Natural killer cell (primary cell): ENCODE measurements at places on chromosomes 11 and 22.

DNA sequence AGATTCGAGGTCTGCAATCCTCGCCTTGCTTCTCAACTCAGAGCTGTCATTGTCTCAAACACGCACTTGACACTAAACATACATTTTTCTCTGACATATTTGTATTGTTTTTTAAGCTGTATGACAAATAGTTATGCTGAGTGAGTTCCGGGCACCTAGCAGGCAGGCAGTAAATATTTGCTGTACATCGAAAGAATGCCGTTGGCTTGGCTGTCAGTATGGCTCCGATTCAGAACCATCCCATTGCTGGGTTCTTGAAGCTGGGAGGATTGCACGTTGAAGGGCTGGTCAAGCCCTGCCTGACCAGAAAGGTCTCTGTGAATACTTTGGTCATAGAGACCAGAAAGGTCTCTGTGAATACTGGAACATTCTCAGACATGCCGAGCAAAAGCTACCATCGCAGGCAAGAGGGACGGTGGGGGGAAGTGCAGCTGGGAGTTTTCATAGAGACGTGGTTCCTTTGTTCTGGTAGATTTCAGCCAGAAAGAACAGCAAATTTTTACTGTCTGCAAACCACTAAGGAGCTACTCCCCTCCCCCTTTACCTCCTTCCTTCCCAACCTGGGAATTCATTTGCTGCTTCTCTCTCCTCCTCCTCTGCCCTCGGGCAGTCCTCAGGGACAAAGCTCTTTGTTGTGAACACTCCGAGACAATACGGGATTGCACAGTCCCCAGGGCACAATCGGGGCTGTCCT lies 202.2 kb upstream of the SORL1-AS1 start:
- DNase-seq = no peak

DNA sequence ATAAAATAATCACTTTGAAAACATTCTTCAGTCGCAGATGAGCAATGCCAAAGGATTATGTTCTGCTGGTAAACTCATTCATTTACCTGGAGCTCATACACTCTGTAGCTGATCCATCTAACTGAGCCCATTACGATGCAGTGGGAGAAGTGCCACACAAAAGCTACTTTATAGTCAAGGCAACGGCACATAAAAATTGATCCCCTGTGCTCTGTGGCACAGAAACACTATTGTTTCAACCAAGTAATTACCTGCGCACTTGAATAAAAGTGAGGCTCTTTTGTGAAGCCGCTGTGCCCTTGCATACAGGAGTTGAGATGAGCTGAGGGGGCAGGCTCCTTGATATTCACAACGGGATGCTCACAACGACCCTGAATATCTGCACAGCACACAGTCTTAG lies 7.2 kb downstream of the DKK3 start:
- no peak for DNase-seq

DNA sequence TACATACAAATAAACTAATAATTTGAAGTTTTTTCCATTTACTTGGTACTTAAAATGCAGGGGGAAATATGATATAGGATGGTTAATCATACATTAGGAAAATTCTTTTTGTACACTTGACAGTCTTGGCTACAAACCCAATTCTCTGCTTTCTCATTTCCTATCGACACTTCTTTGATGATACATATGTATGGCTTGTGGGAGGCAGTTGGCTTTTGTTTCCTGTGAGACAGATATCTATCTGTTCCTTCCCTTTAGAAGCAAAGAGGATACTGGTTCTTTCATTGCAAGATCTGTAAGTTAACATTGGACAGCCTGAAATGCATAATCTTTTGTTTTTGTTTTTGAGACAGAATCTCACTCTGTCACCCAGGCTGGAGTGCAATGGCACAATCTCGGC lies 47.9 kb upstream of the ADORA2A start:
- no peak for DNase-seq

DNA sequence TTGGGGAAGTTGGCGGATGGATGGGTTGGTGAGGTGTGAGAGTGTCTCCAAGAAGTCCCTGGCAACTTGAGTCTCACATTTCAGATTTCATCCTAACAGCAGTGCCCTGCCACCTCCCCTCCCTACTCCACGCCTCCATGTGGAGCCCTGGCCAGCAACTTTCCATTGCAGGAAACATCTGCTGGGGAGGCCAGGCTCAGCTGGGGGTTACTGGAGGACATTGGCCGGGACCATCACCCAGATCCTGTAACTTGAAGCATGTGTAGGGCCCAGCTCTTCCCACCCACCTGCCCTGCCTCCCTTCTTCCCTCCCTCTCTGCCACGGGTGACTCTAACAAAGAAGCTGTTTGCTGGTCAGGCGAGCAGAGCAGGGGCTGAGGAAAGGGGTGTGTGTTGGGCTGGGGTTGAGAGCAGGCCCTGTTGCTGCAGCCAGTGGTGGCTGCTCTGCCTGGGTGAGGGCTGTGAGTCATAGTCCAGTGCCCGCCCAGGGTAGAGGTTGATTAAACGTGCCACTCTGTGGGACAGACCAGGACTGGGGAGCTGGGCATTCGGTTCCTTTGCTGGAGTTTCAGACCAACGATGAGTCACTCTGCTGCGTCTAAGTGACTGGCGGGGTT lies 64.0 kb downstream of the SCN3B start:
- no peak for DNase-seq

- DNase-seq = no peak
Measured at GRCh38 chr11:93870616-93871015, 20.2 kb upstream of the VSTM5 start.

GRCh38 chr11:128517451-128518230 lies 69.7 kb downstream of the ETS1 start:
- DNase-seq = peak; percentile 42

- DNase-seq = peak; percentile 6
Measured at GRCh38 chr11:45924036-45924915, 1.8 kb downstream of the LARGE2 start.

GRCh38 chr11:92828556-92828955 lies 140.9 kb upstream of the MTNR1B start:
- DNase-seq = no peak

DNA sequence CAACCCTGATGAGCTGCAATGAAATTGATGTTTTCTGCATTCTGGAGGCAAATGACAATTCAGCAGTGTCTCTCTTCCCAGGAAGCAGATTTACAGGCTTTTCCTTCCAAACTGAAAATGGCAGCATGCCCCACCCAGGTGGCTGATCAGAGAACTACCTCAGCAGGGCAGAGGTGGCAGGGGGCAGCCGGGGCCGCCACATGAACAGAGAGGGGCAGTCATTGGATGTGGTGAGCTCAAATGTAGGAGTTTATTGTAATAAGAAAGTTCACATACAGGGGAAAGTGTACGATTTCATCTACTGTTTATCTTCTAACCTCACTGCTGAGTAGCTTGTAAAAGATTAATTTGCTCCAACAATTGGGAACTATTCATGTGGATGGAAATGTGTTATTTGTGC lies 15.7 kb upstream of the PARVA start:
- no peak for DNase-seq

DNA sequence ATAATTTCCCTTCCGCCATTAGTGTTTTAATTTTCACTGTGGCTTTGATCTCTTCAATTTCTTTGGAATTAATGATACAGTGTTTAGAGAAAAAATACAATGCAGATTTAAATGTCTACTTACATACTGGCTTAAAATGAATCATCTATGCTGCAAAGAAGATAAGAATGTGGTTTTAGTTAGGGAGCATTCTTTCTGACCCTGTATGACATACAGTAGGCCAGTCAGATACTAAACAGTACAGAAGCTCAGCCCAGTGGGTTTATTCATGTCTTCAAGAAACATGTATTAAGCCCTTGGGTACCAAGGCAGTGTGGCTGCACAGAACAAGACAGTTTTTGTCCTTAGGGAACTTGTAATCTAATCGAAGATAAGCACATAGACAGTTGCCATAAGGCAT lies 268.8 kb downstream of the DDX10 start:
- DNase-seq = no peak

GRCh38 chr11:44301564-44302271 lies 8.2 kb downstream of the ALX4 start:
- DNase-seq = no peak

- no peak for DNase-seq
Measured at GRCh38 chr11:65817312-65817834, 16.4 kb upstream of the SNX32 start.

DNA sequence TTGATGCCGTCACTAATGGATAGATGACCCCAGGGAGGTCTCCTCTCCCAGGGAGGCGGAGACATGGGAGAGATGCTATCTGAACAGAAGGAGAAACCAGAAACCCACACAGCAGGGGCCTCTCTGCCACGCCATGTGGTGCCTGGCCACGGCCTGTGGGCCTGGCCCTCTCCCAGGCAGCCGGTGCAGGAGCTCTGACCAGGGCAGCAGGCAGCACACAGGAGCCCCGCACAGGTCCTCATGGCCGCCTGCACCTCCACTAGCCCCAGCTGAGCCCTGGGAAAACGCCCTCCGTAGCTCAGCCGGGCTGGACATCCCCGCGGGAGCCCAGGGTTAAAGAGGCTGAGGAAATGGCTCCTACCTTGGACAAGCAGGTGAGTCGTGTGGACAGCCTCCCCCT lies 19.8 kb downstream of the IGSF9B start:
- DNase-seq = no peak

GRCh38 chr11:123055191-123055901 lies 6.6 kb downstream of the HSPA8 start:
- no peak for DNase-seq

GRCh38 chr11:48161951-48162884 lies 54.4 kb upstream of the OR4B1 start:
- no peak for DNase-seq

- DNase-seq = peak; percentile 9
Measured at GRCh38 chr11:28105869-28106268, 2.1 kb downstream of the KIF18A start.

DNA sequence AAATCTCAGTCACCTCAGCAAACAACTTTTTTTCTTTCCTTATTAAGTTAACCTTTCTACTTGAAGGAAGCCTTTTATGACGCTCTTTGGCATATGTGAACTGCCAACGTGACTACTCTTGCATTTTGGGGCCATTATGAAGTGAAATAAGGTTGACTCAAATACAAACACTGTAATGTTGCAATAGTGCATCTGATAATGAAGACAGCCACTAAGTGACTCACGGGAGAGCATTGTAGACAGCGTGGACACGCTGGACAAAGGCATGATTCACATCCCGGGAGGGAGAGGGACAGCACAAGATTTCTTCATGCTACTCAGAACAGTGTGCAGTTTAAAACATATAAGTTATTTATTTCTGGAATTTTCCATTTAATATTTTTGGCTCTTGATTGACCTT lies 560.8 kb downstream of the ETS1 start:
- DNase-seq = no peak

- no peak for DNase-seq
Measured at GRCh38 chr22:42623301-42623751, 8.6 kb upstream of the POLDIP3 start.

GRCh38 chr11:72652873-72653630 lies 21.2 kb downstream of the PDE2A start:
- no peak for DNase-seq

GRCh38 chr11:75264971-75265370 lies 24.4 kb downstream of the TPBGL start:
- no peak for DNase-seq

DNA sequence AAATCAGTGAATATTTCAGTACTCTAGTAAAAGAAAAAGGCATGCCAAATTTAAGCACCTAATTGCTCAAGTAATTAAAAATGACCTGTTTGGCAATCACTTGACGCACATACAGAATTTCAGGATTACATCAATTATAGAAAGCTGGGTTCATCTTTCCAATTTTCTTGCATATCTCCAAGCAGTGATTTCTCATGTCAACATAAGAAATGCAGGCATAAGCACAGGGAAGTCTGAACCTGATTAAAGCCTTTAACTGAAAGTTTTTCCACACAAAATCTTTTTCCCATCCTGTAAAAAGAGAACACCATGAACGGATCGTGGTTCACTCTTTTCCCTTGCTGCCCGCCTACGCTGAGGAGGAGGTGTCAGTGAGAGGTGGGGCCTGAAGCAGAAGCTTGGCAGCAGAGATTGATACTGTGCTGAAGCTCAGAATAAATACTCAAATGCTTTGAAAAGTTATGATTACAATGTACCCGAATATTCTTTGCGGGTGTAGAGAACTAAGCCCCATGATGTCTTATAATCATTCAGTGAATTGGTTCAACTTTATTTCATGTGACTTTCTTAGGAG lies 704.1 kb upstream of the CCDC90B start:
- DNase-seq = no peak

- no peak for DNase-seq
Measured at GRCh38 chr11:2730272-2731129, 30.7 kb upstream of the KCNQ1OT1 start.
